ENCODE measurements at places on chromosomes 7 and 10.
A peak's percentile ranks its signal among the peaks of the same experiment; 100 is the strongest.

GRCh38 chr7:136168821-136169220, 191.7 kb upstream of the MTPN start:
- no peak for DNase-seq

DNA sequence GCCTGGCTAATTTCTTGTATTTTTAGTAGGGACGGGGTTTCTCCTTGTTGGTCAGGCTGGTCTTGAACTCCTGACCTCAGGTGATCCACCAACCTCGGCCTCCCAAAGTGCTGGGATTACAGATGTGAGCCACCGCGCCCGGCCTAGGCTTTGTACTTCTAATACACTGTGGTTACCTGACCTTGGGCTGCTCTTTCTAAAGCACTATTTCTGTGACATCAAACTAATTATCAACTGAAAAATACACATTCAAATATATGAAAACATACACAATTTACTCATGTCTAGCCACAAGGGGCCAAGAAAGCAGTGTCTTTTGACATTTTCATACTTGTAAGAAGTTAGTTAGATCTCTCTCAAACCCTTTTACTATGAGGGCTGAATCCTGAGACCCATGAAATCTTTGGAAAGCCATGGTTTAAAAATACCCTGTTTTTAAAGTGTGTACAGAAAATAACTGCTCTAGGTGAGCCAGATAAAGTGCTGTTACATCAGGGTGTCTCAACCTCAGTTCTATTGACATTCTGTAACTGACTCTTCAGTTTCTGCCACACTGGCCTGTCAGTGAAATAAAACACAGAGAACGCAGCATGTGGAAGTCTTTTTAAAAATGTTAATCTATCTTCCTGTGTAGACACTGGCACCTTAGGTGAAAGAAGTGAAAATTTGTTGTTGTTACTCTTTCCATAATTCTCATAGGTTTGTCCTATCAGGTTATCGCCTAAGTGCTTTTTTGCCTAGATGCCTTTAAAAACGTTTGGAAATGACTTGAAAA, 58.8 kb downstream of the CREM start:
- DNase-seq = no peak

DNA sequence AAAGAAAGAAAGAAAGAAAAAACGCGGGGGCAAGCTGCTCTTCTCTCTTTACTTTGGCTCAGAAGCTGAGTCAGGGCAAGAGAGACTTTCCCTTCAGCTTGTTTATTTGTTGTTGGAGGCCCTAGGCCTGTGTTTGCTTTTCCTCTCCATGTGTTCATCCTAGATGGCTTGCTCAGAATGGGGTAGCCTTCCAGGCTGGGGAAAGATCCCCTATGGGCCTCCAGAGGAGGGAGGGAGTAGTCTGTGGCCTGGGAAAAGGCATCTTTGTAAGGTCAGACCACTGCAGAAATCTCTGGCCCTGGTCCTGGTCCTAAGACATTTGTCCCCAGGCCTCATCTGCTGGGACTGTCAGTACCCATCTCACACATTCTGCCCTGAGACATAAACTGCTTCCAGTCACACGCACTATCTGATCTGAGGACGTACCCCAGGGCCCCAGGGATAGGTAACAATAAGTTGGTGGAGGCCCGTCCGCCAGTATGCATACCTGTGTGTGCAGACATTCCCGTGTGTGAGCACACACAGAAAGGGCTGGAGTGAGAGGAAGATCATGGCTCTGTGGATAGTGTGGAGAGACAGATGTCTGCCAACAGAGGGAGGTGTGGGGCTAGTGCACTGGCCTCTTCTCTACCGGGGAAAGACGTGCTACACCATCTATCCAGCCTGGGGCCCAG, 4.9 kb upstream of the SCD start:
- DNase-seq = peak; percentile 67

GRCh38 chr10:28094121-28094520, 95.2 kb upstream of the ODAD2 start:
- no peak for DNase-seq

- DNase-seq = no peak
Measured at GRCh38 chr10:122390271-122390670, 15.8 kb downstream of the PLEKHA1 start.
